Body of pancreas (tissue), 4 donors: ENCODE measurements at places on chromosomes 1 and 21.

GRCh38 chr21:43994646-43995045 is 17.5 kb upstream of the TRAPPC10 start:
- no peak for DNase-seq

- peak; percentile 76 for DNase-seq
Observed at GRCh38 chr1:206982216-206982615, 12.0 kb upstream of the FCAMR start.

DNA sequence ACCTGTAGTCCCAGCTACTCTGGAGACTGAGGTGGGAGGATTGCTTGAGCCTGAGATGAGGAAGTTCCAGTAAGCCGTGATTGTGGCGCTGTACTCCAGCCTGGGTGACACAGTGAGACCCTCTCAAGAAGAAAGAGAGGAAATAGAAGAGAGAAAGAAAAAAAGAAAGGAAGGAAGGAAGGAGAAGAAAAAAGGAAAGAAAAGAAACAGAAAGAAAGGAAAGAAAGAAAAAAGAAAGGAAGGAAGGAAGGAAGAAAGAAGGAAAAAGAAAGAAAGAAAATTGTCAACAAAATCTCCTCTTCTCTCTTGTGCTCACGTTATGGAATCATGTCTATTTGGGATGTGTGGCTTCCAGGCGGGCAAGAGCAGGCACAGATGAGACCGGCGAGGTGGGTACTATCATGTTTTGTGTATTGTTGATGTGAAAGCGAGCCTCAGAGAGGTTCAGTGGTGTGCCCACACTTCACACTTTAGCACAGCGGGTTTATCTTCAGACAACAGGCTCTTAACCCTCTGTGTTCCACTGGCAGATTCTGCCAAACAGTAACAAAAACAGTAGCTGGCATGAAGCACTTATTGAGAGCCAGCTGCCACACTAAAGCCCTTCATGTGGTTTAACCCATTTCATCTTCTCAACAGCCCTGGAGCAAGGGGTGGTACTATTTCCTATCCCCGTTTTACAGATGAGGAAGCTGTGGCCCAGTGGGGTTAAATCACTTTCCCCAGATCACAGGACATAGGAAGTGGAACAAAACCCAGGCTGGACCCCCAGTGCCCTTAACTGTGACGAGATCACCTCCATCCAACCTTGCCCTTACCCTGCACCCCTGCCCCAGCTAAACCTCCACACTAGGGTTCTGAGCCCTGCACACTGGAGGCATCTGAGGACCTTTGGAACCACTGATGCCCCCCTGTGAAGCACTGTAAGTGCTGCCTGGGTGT is 94.7 kb upstream of the TARDBP start:
- no peak for DNase-seq

DNA sequence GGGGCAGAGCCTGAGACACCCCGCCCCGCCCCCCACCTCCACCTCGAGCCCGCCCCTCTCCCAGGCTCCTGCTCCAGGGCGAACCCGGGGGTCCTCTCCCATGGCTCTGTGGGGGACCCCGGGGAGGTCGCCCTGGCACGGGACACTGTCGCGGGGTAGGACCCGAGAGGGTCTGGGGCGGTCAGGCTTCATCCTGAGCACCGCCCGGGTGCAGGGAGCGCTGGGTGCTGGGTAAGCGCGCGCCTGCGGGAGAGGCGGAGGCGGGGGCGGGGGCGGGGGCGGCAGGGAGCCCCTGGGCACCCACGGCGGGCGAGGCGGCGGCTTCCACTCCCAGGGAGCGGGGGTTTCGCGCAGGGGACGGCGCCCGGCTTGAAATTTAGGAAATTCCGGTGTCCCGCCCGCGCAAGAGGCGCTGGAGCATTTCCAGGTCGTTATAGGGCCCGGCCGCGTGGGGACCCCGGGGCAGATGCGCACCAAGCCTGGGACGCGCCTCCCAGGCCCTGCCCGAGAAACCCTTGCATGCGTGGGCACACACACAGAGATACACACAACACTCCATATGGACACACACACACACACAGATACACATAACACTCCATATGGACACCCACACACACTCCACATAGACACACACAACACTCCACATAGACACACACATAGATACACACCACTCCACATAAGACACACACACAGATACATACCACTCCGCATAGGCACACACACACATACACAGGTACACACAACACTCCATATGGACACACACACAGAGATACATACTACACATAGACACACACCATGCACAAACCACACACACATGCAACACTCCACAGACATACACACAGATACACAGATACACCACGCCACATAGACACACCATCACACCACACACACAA is 48.7 kb upstream of the SLC19A1 start:
- DNase-seq, result no peak

DNA sequence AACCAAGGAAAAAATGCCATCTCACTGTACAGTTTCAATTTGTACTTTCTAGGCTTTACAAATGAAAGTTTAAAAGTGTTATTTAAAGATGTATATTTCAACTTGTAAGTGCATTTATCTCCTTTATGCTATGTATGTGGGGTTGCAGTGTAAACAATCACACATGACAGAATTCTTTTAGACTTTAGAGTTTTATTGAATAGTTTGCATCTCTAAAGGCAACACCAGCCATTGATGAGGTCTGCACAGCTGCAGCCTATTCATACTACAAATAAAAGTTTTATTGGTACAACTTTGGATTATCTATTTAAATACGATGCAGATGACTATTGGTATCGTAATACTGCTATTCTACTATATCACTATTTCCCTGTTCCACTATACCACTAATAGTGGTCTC is 894.4 kb upstream of the B3GALT2 start:
- no peak for DNase-seq

DNA sequence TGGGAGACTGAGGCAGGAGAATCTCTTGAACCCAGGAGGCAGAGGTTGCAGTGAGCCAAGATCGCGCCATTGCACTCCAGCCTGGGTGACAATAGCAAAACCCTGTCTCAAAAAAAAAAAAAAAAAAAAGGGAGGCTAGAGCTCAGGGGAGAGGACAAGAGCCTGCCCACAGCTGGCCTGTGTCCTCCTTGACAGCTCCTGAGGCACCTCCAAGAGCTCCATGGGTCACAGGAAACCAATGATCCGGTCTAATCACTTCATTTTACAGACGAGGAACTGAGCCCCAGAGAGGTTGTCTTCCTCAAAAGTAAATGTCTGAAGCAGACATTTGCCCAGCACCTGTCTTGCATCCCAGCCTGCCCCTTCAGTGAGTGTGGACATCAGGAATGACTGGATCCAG is 49.4 kb downstream of the NID1 start:
- no peak for DNase-seq
